ENCODE measurements at places on chromosomes 12 and 14. TPM values are rescaled to one million over a fixed set of nuclear protein-coding genes. Genes with fewer than 3 reads are reported as not detected.

ALDH1L2 gene
- 78.3 TPM for total RNA-seq

ACSS3 gene
- 4.2 TPM for total RNA-seq

NOVA1 gene
- 4.7 TPM for total RNA-seq

EIF2S3B gene
- total RNA-seq = 0.49 TPM

EPS8 gene
- 253 TPM for total RNA-seq

DEPDC4 gene
- not detected for total RNA-seq

IL26 gene
- total RNA-seq = 0.32 TPM

ETFBKMT gene
- total RNA-seq = 3.2 TPM

FOXN4 gene
- not detected for total RNA-seq

SYNDIG1L gene
- total RNA-seq = not detected

KLHL33 gene
- total RNA-seq = 0.49 TPM

PPP1R12A gene
- 49.1 TPM for total RNA-seq

FIGNL2 gene
- not detected for total RNA-seq
